ENCODE measurements at places on chromosomes 16 and 17.

GRCh38 chr17:15470536-15470935, 3.1 kb upstream of the CDRT4 start:
- no peak for DNase-seq

- no peak for DNase-seq
These were observed 2.5 kb upstream of the SLC13A2 start for GRCh38 chr17:28470914-28471366.

DNA sequence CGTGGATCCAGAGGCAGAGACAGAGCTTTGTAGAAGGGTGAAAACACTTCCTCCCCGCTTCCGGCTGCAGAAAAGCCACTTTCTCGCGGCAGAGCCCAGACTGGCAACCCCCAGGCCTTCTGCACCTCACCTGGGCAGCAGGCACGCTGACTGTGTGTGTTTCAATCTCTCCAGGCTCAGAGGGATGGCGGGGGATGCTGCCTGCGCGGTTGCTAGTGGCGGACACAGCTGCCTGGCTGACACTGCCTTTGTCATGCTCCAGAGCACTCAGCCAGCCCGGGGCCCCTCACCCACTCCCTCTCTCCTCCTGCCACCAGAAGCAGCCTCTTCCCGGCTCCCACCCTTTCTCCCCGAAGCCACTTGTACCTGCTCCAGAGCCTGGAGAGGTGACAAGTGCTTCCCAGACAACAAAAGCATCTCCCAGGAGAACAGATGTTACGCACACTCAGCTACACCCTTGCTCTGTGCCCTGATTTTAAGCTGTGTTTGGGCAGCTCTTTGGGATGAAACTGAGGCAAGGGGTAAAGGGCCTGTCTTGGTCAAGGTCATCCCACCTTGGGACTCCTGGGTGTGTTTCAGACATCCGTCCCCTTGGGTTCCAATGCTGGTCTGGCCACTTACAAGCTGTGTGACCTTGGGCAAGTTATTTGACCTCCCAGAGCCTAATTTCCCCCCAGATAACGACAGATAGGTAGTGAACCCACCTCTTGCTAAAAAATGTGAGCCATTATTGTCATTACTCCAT, 9.2 kb upstream of the GLIS2 start:
- no peak for DNase-seq

DNA sequence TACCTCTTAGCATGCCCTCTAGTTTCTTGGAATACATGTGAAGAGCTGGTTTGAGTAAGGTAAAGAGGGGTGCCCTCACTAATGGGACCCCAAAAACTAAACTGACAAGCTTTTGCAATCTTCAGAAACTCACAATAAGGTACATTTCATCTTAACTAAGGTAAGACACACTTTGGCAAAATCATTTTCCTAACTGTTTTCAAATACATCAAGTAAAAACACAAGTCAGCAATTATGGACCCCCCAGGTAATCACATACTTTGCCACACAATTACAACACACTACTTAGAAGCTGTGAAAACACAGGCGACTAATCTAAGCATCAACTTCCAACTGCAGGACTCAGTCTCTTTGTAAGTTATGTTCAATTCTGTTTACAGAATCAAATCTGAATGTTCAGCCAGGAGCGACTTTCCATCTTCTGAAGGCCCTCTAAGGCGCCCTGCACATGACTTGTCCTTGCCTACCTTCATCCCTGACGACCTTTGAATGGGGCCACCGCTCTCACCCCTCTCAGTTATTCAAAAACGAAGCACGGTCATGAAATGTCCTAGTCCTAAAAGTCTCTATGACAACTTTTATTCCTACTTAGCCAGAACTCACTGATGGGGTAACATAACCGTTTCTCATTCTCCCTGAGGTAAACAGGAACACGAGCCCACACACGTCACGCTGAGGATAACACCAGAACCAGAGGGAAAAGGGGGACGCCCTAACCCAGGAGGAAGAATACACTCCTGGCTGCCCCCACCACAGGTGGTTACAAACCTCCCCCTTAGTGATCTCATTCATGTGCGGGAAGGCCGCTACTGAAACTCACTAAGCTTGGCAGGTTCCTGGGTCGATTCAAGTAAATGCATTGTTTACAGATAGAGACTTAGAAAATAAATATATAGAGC, 5.5 kb downstream of the CREBBP start:
- no peak for DNase-seq

GRCh38 chr17:72158895-72159885, 38.4 kb downstream of the SOX9 start:
- DNase-seq: no peak

- DNase-seq: no peak
These were observed 119.0 kb downstream of the SNX29 start for GRCh38 chr16:12095275-12096156.

- no peak for DNase-seq
These were observed 756 bp downstream of the KLHL11 start for GRCh38 chr17:41864498-41864835.

DNA sequence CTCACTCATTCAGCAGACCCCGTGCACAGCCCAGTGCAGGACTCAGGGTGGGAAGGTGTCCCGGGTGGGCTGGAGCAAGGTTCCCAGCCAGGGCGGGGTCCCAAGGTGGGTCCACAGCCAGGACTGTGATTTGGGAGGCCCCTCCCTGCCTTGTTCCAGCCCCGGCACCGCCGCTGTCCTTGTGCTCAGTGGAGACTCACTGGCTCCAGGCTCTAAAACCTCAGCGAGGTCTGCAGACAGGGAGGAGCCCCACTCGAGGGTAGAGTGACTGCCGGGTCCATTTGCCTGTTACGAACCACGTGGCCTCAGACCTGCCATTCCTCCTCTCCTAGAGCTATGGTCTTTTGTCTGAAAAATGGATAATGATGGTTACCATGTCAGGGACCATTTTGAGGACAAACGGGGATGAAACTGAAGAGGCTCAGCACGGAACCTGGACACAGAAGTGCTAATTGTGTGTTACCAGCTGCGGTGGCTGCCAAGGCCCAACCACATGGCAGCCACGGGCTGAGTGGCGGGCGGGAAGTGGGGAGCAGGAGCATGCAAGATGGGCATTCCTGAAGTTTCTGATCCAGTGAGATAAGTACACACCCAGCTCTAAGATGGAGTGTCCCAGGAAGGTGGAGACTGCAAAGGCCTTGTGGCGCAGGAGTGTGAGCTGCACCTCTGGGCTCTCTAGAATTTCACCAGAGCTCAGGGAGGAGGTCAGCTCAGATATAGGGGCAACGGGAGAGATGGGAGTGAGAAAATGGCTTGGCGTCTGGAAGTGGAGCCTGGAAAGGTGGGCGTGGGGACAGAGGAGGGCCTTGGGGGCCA, 317.6 kb downstream of the SEC14L1 start:
- no peak for DNase-seq

DNA sequence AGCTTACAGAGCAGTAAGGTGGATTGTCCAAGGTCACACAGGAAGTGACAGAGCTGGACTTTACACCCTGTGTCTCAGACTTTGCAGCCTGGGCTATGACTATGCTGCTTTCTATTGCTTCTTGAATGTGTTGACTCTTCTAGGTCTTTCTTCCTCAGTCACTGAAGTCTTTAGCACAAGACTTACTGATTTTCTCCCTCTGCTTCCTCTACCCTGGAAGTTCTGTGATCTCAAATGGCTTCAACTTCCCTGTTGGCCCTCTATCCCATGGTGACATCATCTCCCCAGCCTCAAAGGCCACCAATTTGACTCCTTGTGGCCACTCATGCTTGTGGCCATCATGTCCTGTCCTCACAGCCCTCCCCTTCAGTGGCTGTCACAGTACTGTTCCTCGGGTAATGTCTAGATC, 181.3 kb downstream of the HS3ST3A1 start:
- peak; percentile 9 for DNase-seq

DNA sequence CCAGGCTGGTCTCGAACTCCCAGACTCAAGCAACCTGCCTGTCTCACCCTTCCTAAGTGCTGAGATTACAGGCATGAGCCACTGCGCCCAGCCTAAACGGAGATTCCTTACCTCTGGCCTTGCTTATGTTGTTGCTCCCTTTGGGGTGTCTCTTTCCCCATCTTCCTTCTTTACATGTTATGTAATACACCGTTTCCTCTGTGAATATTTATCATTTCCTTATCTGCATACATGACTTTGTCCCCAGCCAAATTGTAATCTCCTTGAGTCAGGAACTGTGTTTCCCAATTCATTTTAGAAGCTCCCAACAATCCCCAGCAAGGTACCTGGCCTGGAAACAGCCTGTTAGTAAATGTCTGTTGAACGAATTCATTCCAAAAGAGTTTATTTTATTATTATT, 15.7 kb downstream of the COPZ2 start:
- DNase-seq: no peak

- DNase-seq: no peak
These were observed 330.6 kb upstream of the PMFBP1 start for GRCh38 chr16:72502594-72503005.

DNA sequence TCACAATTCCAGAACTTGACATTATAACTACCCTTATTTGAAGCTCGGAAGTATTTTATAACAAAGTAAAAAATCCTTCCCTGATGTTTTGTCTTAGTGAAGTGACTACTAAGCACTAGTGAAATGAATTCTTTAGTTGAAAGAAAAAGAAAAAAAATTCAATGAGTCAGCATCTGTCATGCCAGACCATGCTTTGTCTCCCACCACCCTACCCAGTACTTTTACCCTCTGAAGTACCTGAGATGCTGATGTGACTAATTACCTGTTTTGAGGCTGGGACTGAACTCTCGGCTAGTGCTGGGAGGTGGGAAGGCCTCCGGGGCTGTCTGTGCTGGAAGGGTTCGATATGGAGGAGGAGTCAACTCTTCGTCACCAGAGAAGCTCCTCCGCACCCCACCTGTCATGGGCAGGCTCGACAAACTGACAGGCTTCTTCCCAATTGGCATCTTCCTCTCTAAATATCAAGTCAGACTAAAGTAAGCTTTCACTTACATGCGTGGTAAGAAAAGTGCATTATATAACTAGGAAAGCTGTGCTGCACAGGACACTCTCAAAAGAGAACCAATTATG, 19.6 kb downstream of the NME2 start:
- no peak for DNase-seq

- DNase-seq: no peak
These were observed 55.4 kb downstream of the SDK2 start for GRCh38 chr17:73588891-73589290.

DNA sequence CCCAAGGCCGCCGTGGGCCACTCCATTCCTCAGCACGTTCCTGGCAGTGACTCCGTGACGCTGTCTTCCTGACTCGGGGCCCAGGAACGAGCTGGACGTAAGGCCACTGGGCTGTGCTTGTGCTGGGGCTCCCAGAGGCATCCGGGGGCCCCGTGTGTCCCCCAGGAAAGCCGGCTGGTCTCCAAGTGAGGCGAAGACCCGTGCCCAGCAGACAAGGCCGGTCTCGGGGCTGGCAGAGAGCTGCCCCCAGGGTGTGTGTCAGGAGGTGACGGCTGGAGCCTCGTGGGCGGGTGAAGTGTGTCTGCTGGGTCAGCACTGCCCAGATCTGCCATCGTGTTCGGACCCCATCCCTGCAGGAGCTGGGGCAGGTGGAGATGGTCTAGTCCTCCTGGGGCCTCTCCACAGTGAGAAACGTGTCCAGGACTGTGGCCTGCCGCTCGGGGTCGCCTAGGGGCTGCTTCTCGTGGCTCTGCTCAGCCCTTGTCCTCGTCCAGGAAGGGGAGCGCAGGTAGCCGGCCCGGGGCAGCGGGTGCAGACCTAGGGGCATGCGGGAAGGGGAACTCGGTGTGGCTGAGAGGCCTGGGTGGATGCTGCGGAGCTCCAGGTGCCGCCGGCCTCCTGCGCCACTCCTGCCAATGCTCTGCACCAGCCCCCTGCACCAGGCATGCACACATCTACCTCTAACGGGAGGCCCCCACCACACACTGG, 13.1 kb downstream of the DBNDD1 start:
- no peak for DNase-seq

- DNase-seq: peak; percentile 43
These were observed 17.9 kb downstream of the PSME3IP1 start for GRCh38 chr16:57167953-57168352.

All from H4 (cell line).